ENCODE measurements at places on chromosomes 7 and 10.

GRCh38 chr10:17609523-17610079, 7.6 kb downstream of the HACD1 start:
- DNase-seq: no peak

GRCh38 chr7:16421333-16422102, at the start of gene CRPPA:
Gene CRPPA, minus strand, starts transcription at chr7:16421538. Its CDS starts 216 bp downstream, at chr7:16421322.
- no peak for DNase-seq

GRCh38 chr7:129017933-129018538, 36.9 kb downstream of the TNPO3 start:
- no peak for DNase-seq

- no peak for DNase-seq
Observed at GRCh38 chr7:26199301-26200037, 1.1 kb downstream of the HNRNPA2B1 start.

GRCh38 chr7:20776942-20777341, 9.7 kb downstream of the SP8 start:
- no peak for DNase-seq

DNA sequence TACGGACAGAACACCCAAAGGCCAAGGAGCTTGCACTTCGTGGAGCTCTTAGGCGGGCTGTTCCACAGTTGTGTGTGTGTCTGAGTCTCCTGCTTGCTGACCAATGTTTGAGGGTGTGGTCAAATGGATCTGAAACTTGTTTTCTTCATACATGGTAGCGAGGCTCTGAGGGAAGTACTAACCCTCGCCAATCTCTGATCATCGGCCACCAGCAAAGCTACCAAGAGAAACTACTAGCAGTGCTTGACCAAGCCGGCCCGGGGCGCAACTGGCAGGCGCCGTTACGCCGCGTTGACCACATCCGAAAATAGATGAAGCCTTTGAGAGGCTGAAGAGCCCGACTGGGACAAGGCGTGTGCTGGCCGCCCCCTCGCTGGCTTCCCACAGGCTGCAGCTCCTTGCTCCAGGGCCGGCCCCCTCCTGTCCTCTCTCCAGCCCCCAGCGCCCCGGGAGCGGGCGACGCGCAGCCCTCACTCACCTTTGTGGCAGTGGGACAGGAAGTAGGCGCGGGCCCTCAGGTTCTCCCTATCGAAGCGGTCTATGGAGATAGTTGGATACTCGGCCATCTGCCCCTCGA, 384 bp downstream of the DCLRE1C start:
- DNase-seq: peak; percentile 47

- DNase-seq: no peak
Observed at GRCh38 chr7:23944131-23944530, 234.1 kb downstream of the STK31 start.

DNA sequence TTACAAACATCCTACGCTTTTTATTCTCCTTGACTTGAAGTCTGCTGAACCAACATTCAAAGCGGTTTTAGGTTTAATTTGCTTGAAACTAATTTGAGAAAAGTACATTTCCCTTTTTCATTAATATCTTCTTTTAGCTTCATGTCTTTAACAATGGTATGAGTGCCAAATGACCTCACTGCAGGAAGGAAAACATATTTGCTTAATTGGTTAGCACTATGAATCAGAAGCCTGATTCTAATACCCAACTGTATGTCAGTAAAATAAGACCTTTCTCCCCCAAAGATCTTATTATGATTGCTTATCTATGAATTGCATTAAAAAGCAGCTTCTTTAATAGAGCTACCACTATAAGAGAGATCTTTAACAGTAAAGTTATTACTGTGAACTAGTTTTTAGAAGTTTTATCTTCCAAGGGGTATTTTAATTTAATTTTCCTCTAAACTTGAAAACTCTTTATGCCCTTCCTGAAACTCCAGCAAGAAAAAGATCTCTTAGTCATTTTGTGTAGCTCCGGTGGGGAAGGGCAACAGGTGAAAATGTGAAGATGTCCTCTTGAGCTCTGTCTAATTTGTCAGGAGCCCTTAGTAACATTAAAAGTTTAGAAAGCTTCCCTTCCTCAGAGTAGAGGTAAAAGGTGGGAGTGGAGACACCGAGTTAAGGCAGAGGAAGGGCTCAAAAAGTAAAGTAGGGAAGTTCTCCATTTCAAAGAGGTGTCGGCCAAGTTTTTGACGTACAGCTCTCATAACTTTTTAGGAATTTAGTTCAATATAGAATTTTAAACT, 6.1 kb downstream of the COL1A2 start:
- no peak for DNase-seq

GRCh38 chr7:74220229-74220628, 10.4 kb downstream of the LAT2 start:
- DNase-seq: no peak

GRCh38 chr7:135317676-135318325, 84.2 kb downstream of the STRA8 start:
- DNase-seq: no peak

- no peak for DNase-seq
Observed at GRCh38 chr7:47031786-47032535, 550.0 kb downstream of the TNS3 start.

DNA sequence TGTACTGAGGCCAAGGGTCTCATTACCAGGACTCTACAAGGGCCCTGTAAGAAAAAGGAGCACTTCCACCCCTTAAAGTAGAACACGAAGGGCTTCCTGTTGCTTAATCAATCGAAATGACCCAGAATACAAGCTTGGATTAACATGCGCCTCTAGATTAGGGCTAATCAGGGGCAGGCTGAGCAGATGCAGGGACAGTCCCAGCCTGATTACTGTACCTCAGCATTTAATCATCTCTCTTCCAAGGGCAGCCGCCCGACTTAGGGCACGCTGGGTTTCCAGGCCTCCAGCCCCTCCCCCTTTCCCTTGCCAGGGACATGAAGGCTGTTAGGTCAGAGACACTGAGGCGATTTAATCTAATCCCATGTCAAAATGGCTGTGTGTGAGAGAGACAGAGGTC, 138.6 kb downstream of the NRF1 start:
- DNase-seq: no peak

DNA sequence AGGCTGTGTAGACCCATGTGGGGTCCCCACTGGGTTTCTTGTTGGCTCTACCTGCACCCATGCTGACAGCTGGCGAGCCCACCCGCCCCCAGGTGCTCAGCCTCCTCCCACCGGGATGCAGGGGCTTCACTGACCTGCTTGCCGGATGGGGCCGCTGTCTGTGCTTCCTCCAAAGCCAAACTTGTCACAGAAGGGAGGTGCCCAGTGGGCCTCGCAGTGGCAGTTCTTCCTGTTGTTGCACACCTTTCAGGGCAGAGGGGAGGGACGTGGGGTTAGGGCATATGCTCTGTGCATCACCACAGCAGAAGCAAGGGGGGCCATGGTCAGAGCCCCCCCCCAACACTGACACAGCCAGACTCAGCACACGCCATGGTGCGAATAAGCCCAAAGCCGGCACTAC, 146.5 kb downstream of the FANK1 start:
- no peak for DNase-seq

DNA sequence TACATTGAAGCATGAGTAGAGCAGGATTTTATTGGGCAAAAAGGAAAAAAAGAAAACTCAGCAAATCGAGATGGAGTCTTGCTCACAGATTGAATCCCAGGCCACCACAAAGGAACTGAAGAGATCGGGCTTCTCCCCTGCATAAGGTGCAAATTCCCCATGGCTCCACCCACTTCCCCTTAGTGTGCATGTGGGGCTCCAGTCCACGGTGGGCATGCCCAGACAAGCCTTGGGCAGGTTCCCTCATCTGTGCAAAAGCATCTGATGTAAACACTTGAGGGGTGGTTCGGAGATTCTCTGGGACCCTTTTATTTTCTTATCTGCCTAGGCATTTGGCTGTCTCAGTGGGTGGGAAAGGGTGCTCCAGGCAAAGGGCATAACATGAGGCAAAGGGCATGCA, 150.7 kb downstream of the CFTR start:
- DNase-seq: no peak

- no peak for DNase-seq
Observed at GRCh38 chr7:123633553-123633952, 22.1 kb upstream of the LMOD2 start.

GRCh38 chr10:58239561-58240169, 28.0 kb downstream of the IPMK start:
- no peak for DNase-seq

GRCh38 chr7:14806891-14807290, 95.7 kb downstream of the DGKB start:
- DNase-seq: no peak

DNA sequence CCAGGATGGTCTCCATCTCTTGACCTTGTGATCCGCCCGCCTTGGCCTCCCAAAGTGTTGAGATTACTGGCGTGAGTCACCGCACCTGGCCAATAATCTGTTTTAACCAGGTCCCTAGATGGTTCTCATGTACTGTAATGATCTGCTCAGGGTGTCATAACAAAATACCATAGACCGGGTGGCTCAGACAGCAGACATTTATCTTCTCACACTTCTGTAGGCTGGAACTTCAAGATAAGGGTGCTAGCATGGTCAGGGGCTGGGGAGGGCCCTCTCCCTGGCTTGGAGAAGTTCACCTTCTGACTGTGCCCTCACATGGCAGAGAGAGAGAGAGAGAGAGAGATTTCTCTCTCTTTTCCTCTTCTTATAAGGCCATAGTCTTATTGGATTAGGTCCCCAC, 279.4 kb upstream of the LYZL1 start:
- DNase-seq: peak; percentile 35

DNA sequence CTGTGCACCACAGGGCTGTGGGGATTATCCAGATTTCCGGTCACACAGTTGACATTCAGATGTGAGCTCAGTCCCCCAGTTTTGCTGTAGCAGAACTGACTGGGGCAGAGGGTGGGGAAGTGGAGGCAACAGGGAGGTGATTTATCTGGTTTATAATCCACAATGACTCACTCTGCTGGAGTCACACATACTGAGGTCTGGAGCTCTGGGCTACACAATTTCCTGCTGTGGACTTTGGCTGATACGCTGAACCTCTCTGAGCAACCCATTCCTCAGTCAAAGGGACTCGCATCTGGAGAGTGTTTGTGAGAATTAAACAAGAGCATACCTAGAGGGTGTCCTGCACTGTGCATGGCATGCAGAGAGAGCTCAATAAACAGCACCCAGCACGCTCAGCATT, 64.8 kb upstream of the PLPP4 start:
- DNase-seq: no peak

DNA sequence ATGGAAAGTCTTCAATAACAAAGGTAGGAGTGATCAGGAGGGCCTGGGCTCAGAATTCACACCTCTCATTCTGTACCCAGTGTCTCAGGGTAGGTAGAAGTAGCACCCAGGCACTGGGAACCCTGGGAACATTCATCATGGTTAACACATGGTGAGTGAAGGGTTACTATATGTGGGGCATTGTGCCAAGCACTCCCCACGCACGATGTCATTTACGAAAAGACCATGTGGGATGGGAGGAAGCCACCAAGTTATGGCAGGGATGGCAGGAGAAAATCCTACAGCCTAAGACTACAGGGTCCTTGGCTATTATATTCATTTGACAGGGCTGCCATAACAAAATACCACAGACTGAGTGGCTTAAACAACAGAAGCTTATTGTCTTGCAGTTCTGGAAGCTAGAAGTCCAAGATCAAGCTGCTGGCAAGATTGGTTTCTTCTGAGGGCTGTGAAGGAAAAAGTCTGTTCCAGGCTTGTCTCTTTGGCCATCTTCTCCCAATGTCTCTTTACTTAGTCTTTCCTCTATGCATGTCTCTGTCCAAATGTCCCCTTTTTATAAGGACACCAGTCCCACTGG, 27.7 kb upstream of the DDIT4 start:
- no peak for DNase-seq

DNA sequence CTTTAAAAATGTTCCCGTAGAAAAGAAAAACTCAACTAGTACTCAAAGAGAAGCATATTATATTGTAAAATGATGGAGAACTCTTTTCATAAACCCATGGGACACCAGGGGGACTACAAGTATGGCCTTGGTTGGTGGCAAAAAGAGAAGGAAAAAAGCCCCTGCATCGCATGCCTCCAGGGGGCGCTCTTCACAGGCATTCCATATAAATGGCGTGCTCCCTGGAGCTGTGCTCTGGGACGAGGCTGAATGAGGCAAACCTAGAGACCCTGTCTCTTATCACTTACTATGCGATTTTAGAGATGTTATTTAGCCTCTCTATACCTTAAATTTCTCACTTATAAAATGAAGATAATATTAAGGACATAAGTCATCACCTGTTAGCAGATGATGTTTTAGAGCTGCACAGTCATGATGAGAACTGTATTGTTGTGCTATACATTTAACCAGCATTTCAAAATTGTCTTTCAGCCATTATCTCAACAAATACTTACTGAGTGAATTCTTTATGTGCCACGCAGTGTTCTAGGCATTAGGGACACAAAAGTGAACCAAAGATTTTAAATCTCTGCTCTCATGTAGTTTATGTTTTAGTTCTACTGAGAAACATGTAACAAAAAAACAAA, 105.8 kb downstream of the ARHGAP21 start:
- peak; percentile 36 for DNase-seq

- DNase-seq: no peak
Observed at GRCh38 chr7:33262476-33262875, 133.1 kb downstream of the BBS9 start.

DNA sequence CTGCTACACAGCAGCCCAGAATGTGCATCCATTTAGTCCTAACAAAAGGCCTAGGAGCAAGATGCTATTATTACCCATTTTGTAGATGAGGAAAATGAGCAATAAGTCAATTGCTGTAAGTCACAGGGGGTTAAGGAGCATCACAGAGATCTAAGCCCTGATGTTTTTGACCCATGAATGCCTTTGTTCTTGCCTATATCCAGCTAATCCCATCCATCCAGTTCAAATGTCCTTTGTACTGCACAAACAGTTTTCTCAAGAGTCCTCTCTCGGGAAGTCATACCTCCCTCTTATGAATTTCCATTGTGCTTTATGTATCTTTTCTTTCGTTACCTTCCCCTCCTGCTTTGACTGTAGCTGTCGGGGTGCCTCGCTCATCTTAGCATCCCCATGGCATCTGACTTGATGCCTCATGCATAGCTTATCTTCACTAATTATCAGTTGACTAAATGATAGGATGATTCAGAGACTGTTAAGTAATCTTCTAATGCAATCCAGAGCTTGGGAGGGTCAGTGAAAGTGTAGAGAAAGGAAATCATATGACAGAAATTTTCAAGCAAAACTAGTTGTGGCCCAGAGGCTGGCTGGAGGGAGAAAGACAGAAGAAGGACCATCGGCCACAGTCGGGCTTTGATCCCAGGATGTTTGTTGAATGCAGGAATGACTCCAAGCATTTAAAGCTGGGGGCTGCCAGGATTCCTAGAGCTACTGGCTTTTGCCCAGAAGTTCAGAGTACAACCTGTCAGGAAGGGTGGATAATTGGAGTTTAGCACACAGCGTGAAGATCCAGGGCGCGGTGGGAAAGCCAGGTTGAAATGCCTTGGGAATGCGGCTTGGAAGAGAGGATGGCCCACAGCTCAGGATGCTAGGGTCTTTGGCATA, 23.5 kb downstream of the BLVRA start:
- DNase-seq: no peak

GRCh38 chr7:5296611-5297226, 14.0 kb downstream of the SLC29A4 start:
- peak; percentile 38 for DNase-seq

- no peak for DNase-seq
Observed at GRCh38 chr7:127865466-127865865, 165.8 kb downstream of the LRRC4 start.

GRCh38 chr10:89699581-89700064, 1.8 kb upstream of the KIF20B start:
- DNase-seq: no peak

GRCh38 chr10:132862485-132863420, 76.8 kb upstream of the NKX6-2 start:
- DNase-seq: peak; percentile 38

- no peak for DNase-seq
Observed at GRCh38 chr10:104077663-104078151, 8.0 kb downstream of the COL17A1 start.

All from CMK (cell line).